ENCODE measurements at places on chromosomes 16 and 17.

- DNase-seq, result no peak
These were observed 1.5 kb upstream of the CCDC57 start for GRCh38 chr17:82214012-82214628.

DNA sequence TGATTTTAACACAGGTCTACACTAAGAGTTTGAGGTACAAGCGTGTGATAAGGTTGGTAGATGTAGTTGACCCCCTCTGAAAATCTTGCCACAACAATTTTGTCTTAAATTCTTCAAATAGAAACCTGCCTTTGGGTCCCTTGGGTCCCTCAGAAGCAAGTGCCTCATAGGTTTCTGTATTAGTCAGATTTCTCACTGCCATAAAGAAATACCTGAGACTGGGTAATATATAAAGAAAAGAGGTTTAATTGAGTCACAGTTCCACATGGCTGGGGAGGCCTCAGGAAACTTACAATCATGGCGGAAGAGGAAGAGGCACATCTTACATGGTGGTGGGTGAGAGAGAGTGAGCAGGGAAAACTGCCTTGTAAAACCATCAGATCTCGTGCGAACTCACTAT is 301.2 kb downstream of the MAP2K6 start:
- no peak for DNase-seq

DNA sequence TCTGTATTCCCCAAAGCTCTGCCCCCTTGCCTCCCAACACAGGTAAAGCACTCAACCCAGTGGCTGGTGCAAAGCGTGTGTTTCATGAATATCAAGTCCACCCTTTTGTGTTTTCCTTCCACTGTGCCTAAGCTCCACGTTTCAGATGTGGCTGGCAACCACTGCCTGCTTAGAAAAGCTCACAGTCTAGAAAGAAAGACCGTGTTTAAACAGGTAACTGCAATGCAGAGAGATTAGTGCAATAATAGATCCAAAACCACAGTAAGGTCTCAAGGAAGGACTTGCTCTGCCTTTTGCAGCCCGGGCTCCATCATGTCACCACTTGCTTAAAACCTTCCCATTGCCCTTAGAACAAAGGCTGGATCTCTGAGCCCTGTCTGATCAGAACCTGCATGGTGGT is 240.2 kb upstream of the C16orf82 start:
- no peak for DNase-seq

GRCh38 chr17:13749891-13750235 is 148.1 kb upstream of the HS3ST3A1 start:
- no peak for DNase-seq
